ENCODE measurements at places on chromosomes 16 and 17.

DNA sequence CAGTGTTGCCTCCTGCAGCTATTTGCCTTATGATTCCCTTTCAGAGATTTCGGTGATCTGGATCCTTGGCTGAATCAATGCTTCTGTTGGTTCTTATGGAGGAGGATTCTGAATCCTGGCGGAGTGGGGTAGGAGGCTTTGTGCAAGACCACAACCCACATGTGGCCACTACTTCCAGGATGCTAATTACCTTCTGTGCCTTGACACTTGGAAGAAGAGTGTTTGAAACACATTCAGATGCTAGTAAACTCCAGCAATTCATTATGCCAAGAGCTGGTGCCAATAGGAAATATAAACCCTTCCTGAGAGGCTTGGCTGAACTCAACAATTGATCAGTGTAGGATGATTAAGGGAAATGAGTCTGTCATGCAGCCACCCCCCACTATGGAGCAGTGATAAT is 12.1 kb upstream of the NLRP1 start:
- DNase-seq: no peak

DNA sequence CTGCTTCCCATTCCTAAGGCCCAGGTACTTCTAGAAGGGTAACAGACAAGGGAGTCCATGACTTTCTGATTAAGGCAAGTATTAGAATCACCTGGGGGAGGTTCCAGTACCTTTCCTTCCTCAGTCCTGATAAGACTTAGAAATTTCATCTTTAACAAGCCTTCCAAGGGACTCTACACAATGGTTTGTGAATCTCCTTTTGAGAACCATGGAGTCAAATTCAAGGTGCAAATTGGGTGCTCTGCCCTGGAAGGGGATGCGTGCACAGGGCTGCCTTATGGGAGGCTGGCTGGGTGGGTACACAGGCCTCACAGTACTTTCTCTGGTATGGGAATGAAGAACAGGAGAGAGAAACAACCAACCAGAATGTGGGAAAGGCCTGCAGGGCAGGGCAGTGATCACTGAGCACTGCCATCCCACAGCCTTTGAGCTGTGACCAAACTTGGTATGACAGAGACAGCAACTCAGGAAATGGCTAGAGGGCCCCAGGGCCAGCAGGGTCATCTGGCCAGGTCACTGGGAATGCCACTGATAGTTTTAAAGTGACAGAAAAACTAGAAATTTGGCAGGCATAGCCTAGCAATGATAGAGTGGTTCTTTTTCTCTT is 3.6 kb upstream of the TMIGD1 start:
- no peak for DNase-seq

DNA sequence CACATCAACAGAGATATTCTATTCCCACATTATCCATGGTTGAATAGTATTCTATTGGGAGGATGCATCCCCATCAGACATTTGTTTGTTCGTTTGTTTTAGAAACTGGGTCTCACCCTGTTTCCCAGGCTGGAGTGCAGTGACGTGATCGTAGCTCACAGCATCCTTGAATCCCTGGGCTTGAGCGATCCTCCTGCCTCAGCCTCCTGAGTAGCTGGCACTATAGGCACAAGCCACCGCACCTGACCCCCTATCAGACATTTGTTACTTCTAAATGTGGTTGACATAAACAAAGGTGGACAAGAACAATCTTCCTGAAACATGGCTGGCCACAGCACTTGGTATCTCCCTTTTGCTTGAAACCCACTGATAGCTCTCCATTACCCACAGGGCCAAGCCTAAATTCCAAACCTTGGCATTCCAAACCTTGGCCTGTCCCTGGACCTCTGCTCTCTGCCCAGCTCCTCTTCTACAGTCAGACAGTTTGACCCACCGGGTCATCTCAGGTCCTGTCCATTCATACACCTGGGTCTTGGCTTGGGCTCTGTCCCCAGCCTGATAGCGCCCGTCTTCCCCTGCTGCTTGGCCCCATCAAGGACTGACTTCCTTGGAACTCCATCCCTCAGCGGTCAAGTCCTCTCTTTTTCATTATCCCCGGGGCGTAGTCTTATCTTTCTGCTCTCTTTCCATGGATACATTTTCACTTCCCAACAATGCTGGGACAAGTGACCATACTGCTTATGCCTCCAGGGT is 1.5 kb upstream of the PRR29 start:
- DNase-seq: no peak

DNA sequence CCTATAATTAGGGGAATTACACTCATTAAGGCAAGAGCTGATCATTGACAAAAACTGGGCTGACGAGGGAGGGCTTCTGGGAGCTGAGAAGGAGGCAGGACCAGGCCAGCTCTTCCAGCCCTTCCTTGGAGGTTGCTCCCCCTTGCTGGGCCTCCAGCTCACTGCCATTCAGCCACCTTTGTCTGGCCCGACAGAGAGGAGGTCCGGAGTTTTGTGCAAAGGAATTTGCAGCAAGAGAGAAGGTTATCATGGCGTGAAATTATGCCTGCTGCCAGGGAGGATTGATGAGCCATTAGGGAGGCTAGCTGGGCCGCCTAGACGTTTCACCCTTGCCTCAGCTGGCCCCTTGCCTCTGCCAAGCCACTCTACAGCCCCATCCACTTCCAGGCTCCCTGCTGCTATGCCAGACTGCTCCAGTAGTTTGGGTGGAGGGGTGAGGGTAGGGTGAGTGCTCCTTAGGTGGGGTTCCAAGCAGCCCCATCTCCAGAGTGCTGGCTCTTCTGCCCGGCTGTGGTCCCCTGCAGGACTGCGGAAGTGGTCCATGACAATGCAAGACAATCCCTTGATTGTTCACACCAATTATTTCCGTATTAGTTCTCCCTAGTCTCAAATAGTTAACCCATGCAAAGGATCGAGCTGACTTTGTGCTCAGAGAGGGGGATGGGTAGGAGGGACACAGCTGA is 17.1 kb upstream of the PHF12 start:
- peak; percentile 84 for DNase-seq

DNA sequence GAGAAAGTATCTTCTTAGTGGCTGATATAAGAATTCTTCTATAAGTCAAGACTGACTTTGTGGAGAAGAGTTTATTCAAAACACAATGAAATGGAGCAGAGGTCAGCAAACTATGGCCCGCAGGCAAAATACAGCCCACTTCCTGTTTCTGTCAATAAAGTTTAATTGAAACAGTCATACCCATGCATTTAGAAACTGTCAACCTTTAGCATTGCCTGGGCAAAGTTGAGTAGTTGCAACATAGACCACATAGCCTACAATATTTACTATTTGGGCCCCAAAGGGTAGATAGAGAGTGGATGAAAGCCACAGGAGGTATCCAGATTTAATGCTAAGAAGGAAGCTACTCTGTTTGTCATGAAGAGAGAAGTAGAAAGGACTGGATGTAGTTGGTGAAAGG is 38.0 kb downstream of the ACSM2B start:
- DNase-seq: no peak

- no peak for DNase-seq
Observed at GRCh38 chr16:55037046-55037445, 106.4 kb downstream of the IRX5 start.

Data from brain (organoid and tissue), 16 donors.